Naive thymus-derived CD4-positive, alpha-beta T cell (primary cell): ENCODE measurements at places on chromosomes 6 and 20. TPM values are rescaled to one million over a fixed set of nuclear protein-coding genes. Genes with fewer than 3 reads are reported as not detected.

DNA sequence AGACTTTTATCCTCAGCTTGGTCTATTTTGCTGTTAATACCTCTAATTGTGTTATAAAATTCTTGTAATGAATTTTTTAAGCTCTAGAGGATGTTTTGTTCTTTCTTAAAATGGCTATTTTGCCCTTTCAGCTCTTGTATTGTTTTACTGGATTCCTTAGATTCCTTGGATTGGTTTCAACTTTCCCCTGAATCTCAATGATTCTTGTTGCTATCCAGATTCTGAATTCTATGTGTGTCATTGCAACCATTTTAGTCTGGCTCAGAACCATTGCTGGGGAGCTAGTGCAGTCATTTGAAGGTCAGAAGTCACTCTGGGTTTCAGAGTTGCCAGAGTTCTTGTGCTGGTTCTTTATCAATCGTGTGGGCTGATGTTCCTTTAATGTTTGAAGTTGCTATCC is 37.1 kb downstream of the OTOR start:
- no peak for DNase-seq

- DNase-seq, result no peak
Measured at GRCh38 chr6:15356179-15356578, 110.3 kb downstream of the JARID2 start.

Gene SEC23B
- total RNA-seq, result 39.0 TPM

- DNase-seq, result no peak
Measured at GRCh38 chr6:136161950-136162349, 88.2 kb downstream of the MTFR2 start.

GRCh38 chr6:166872531-166873009 is 83.8 kb downstream of the RNASET2 start:
- no peak for DNase-seq

GRCh38 chr6:140101818-140102217 is 727.4 kb upstream of the CITED2 start:
- DNase-seq, result no peak

Gene GGTLC1
- total RNA-seq, result not detected

DNA sequence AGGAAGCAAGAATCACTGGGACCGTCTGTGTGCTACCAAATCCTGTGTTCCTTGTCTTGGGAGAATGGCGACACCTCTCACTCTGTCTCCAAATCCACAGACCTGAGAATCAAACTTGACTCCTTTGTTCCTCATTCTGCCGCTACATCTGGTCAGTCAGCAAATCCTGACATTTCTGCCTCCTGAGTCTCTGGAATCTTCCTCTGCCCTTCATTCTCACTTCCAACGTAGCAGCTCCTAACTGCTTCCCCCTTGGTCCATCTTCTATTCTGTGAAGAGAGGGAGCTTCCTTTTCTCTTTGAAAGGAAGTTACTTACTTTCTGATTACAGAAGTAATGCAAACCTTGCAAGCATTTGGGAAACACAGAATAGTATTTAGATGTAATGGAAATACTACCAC is 37.7 kb downstream of the SYTL3 start:
- no peak for DNase-seq

DNA sequence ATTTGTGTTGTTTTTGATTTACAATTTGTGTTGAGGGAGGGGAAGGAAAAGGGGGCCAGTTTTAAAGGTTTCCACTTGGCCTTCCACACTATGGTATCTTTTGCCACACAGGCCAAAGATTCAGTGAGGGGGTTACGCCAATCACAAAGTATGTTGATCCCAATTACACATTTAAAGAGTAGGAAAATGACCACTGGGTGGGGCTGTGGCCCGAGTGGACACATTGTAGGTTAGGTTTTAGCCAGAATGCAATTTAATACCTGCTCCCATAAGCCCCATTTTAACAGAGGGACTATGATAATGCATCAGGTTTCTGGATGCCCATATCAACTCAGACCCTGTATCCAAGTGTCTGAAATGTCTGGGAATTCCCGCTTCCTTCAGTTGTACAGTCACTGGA is 15.6 kb downstream of the VGLL2 start:
- no peak for DNase-seq

Gene ZSCAN23
- total RNA-seq, result 1.9 and 2.4 TPM in 2 replicates

- no peak for DNase-seq
Measured at GRCh38 chr6:79610306-79611009, 20.7 kb upstream of the SH3BGRL2 start.

Gene EPPIN
- total RNA-seq, result not detected

DNA sequence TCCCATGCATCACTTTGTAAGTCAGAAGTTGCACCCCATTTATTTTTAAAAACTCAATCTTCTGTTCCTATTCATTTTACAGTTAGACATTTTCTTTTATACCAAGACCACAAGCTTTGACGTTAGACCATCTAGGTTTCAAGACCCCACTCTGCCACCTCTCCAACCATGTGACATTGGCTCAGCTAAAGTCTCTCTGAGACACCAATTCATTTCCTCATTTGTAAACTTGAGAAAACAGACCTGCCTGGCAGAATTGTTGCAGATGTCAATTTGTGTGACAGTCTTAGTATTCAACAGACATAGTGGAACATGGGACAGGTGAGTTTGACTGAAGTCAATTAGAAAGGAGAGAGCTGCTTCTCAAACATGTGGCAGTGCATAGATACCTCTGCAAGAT is 55.6 kb upstream of the CSE1L start:
- no peak for DNase-seq

Gene TMEM244
- not detected for total RNA-seq

DNA sequence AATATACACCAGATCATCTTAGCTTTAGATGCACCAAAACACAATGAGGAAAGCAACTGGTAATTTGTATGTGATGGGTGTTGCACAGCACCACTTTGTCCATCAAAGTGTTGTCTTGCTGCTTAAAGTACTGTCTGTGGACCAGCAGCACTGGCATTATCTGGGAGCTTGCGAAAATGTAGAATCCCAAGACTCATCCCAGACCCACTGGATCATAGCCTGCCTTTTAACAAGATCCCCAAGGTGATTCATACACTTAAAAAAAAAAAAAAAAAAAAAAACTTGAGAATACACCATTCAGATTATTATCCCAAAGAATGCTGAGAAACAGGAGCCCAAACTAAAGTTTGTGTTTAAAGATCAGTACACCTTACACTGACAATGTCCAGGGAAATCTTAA is 123.4 kb downstream of the TASP1 start:
- no peak for DNase-seq

- DNase-seq, result no peak
Measured at GRCh38 chr6:17869010-17869752, 118.3 kb downstream of the KIF13A start.

DNA sequence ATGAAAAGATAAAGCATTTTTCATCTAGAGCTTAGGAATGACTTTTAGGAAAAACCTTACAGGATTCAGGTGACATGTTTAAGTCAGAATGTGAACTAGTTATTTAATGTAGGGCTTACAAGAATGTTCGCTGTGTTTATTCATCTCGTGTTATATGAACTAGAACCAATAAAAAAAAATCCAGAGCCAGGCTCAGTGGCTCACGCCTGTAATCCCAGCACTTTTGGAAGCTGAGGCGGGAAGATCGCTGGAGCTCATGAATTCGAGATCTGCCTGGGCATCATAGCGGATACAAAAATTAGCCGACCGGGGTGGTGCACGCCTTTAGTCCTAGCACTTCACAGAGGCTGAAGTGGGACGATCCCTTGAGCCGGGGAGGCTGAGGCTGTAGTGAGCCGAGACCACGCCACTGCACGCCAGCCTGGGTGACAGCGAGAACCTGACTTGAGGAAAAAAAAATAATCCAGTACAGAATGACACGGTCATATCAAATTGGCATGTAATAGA is 46.3 kb downstream of the OR2B2 start:
- DNase-seq, result no peak

DNA sequence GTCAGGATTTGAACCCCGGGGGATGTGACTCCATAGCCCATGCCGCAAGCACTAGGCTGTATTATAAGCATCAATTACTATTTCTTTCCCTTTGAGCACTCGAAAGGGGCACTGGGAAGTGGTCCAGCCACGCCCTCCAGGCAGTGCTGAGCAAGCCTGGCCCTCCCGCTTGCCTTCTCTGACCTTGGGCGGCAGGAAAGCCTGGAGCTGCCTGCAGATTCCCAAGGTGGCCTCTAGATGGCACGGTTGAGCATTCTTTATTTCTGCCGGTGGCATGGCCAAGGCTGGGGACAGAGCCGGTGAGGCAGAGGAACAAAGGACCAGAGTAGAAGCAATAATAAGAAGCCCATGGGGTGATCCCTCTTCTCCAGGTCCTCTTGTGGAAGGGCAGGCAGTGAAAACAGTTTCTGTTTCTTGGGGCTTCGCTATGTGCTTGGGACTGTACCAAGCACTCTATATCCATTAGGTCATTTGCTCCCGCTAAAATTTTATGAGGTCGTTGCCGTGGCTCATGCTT is 32.0 kb downstream of the ARHGAP40 start:
- peak; percentile 36 for DNase-seq

GRCh38 chr6:87738000-87738399 is 36.0 kb upstream of the AKIRIN2 start:
- no peak for DNase-seq

DNA sequence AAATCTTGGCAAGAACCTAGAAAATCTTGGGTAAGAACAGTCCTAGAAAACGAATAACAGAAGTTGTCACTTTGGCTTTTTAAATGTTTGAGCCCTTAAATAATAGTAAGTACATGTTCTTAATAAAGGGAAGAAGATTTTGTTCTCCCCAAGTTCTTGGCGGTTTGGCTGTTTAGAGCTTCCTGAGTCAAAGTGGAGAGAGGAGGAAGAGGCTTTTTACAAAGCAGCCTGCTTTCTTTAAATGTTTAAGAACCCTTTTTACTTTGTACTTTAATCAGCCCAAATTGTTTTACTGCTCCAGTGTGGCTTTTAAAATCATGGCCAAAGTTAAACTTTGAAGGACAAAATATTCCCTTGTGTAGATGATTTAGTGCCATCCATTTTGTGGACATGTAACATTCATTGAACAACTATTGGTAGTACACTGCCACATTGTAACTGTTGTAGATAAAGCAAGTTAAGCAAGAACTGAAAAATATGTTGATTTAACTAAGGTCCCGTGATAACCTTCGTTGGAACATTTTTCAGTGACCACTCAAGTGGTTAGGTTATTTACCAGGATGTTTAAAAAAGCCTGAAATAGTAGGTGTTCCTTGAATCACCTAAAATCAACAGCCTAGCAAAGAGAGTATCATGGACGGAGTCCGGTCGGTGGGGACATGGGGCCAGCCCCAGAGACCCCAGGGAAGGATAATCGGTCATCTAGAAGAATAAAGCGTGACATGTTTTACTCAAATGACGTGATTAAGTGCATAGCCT is 2.4 kb downstream of the AMD1 start:
- DNase-seq, result no peak

- DNase-seq, result no peak
Measured at GRCh38 chr6:168332020-168332419, 12.4 kb upstream of the DACT2 start.

DNA sequence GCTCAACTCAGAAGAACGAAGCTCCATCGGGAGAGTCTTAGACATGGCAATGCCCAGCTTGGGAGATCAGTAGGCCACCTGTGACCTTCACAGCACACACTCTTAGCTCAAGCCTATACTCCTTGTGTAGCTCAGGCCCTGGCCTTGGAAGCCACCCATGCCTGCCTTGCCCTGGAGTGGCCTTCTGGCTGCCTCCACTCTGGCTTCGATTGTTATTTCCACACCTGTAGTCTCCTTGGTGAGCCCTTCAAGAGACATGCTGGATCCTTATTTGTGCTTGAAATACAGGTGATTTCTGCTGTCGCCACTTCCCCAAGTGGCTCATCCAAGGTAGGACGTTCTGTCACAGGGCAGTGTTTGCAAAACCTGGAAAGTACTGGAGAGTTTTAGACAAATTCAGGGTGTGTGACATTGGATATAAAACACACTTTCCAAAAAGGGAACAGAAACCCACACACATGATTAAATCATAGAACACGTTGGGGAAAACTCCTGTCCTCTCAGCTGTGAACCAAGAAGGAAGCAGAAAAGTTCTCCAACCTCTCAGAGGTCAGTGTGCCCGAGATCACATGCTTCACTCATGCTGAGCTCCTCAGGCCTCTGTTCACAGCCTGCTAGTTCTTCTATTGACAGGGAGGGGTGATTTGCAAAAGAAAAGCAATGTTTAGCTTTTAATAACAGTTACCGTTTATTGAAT is 391.8 kb downstream of the CDC5L start:
- DNase-seq, result no peak
